ENCODE measurements at places on chromosomes 1 and 21. TPM values are rescaled to one million over a fixed set of nuclear protein-coding genes. Genes with fewer than 3 reads are reported as not detected.

DNA sequence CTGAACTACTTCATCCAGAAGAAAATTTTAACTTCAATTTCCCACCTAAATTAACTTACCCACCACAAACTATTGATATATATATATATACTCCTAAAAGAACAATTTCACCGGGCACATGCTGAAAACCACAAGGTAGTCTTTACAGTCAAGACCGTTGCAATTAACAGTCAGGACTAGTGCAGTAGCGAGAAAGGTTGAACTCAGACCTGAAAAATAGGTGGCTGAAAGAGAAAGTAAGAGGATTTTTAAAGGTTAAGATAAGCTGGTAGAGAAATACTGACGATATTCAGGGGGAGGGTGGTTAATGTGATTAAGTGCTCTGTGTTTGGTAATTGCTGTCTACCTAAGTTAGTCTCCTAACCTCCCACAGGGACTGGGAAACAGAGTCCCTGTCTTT, 1153.5 kb upstream of the TMPRSS15 start:
- no peak overlapping the region for H3K27ac ChIP-seq
- H3K27me3 ChIP-seq = no peaks in the 10 kb centered on the region
- no peak for DNase-seq
- no peaks in the 10 kb centered on the region for H3K36me3 ChIP-seq
- no peak overlapping the region for H3K4me3 ChIP-seq
- no peaks in the 10 kb centered on the region for H3K4me1 ChIP-seq

GRCh38 chr1:108814343-108815125, 42.4 kb downstream of the AKNAD1 start:
- H3K4me3 ChIP-seq = no peak overlapping the region
- DNase-seq = no peak
- no peaks in the 10 kb centered on the region for H3K36me3 ChIP-seq
- H3K27ac ChIP-seq = no peak overlapping the region
- H3K4me1 ChIP-seq = peaks cover 22% of the 10 kb centered on the region

DNA sequence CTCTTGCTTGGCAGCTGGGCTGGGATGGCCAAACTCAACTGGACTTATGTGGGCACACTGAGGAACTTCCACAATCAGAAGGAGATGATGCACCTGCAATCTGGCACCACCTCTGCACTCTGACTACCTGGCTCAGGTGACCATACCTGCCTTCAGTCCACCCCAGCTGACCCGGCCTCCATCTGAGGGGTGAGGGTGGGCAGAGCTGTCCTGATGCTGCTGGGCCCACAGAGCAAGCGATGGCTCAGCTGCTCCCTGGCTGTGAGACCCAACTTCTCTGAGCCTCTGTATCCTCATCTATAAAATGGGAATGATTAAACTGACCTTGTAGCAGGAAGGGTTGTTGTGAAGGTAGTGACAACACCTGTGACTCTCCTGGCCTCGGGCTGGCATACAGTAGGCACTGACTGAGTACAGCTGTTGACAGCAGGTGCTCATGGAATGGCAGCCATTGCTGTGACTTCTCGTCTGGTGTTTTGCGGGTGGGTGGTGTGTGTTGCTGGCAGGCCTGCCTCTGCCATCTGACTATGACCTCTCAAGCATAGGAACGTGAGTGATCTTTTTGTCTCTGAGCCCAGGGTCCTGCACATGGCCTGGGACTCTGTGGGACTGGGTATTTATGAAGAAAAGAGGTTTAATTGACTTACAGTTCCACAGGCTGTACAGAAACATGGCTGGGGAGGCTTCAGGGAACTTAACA, 438.5 kb downstream of the PTPRU start:
- H3K27me3 ChIP-seq = no peaks in the 10 kb centered on the region
- H3K4me3 ChIP-seq = no peak overlapping the region
- H3K4me1 ChIP-seq = no peaks in the 10 kb centered on the region
- no peak overlapping the region for H3K27ac ChIP-seq
- H3K36me3 ChIP-seq = no peaks in the 10 kb centered on the region

The PIGP gene
- 4.3 TPM for total RNA-seq

The MYBPH gene
- total RNA-seq = not detected

- no peaks in the 10 kb centered on the region for H3K27me3 ChIP-seq
- no peaks in the 10 kb centered on the region for H3K4me1 ChIP-seq
- no peak overlapping the region for H3K27ac ChIP-seq
Observed at GRCh38 chr1:161805399-161806197, 39.5 kb downstream of the ATF6 start.

GRCh38 chr1:207856276-207857023, 54.5 kb downstream of the CD34 start:
- H3K4me1 ChIP-seq = no peaks in the 10 kb centered on the region
- DNase-seq = no peak
- no peak overlapping the region for H3K27ac ChIP-seq
- H3K4me3 ChIP-seq = no peak overlapping the region

- no peaks in the 10 kb centered on the region for H3K27me3 ChIP-seq
- H3K36me3 ChIP-seq = no peaks in the 10 kb centered on the region
- DNase-seq = no peak
- no peak overlapping the region for H3K27ac ChIP-seq
- H3K4me1 ChIP-seq = no peaks in the 10 kb centered on the region
Observed at GRCh38 chr1:180451504-180451903, 50.9 kb downstream of the ACBD6 start.

The SUSD4 gene
- 3.6 TPM for total RNA-seq

GRCh38 chr1:110765640-110766335, 91.0 kb upstream of the KCNA3 start:
- H3K4me1 ChIP-seq = no peaks in the 10 kb centered on the region
- H3K4me3 ChIP-seq = no peak overlapping the region
- no peaks in the 10 kb centered on the region for H3K36me3 ChIP-seq
- no peak overlapping the region for H3K27ac ChIP-seq

GRCh38 chr1:53592521-53592982, 133.4 kb downstream of the DMRTB1 start:
- H3K27ac ChIP-seq = no peak overlapping the region
- no peaks in the 10 kb centered on the region for H3K36me3 ChIP-seq
- DNase-seq = peak; percentile 17
- H3K4me1 ChIP-seq = no peaks in the 10 kb centered on the region
- H3K4me3 ChIP-seq = no peak overlapping the region

DNA sequence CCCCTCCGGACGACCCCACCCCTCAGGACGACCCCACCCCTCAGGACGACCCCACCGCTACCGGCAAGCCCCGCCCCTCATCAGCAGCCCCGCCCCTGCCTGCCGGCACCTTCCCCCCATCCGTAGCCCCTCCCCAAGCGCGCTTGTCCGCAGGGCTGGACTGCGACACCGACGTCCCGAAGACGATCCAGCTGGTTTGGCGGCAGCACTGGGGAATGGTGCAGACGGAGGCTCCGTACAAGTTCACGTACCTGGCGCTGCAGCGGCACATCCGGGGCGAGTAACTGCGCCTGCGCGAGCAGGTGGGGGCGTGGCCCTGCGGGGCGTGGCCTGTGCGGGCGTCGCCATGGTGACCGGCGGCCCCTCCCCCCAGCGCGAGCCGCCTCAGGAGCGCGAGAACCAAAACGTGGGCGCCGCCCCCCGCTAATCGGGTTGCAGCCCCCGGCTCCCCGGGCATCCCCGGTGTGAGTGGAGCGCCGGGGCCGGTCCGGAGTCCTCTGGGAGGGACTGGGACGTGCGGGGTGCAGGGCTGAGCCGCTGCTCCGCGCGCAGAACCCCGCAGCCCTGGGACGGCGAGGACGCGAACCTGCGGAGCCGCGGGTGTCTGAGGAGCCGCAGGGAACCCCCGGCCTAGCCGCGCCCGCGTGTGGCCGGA, 4.9 kb downstream of the RNF223 start:
- H3K27ac ChIP-seq = peak overlapping the region; percentile 69
- H3K36me3 ChIP-seq = no peaks in the 10 kb centered on the region
- peak; percentile 87 for DNase-seq
- peaks cover 28% of the 10 kb centered on the region for H3K4me1 ChIP-seq
- peak overlapping the region; percentile 22 for H3K4me3 ChIP-seq

- no peaks in the 10 kb centered on the region for H3K4me1 ChIP-seq
- no peak for DNase-seq
- H3K27ac ChIP-seq = no peak overlapping the region
- H3K36me3 ChIP-seq = no peaks in the 10 kb centered on the region
- no peak overlapping the region for H3K4me3 ChIP-seq
Observed at GRCh38 chr1:158654571-158654970, 31.9 kb downstream of the SPTA1 start.

DNA sequence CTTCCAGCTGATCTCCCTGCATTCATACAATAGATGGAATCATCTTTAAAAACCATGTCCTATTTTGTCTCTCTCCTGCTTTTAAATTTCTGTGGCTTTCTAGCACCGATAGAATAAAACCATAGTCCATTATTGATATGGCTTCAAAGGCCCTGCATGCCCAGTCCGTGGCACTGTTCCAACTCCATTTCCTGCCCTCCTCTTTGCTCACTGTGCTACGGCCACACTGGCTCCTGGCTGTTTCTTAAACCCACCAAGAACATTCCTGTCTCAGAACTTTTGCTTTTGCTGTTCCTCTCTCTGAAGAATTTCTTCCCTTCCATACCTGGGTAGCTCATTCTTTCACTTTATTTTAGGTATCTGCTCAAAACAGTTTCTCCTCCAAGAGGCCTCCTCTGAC, 7.2 kb downstream of the SLAMF1 start:
- H3K27me3 ChIP-seq = no peaks in the 10 kb centered on the region
- no peak for DNase-seq
- no peaks in the 10 kb centered on the region for H3K36me3 ChIP-seq
- no peak overlapping the region for H3K4me3 ChIP-seq
- H3K27ac ChIP-seq = no peak overlapping the region

DNA sequence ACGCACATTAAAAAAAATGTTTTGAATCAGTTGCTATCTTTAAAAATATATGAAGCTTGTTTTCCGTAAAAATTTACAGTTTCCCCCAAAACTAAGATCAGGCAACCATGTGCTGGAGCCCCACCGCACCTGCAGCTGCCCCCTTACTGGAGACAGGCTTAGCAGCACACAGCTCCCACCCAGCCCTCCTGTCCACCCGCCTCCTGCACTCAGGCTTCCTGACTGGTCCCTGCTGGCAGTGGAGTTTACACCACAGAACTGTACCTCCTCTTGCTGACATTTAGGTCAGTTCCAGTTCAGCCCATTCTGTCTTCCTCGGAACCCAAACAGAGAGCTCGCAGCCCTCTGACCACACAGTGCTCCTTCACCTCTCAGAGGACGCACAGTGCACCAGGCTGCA, 2.1 kb downstream of the GPR161 start:
- H3K36me3 ChIP-seq = no peaks in the 10 kb centered on the region
- DNase-seq = no peak
- H3K4me3 ChIP-seq = no peak overlapping the region
- no peaks in the 10 kb centered on the region for H3K27me3 ChIP-seq
- no peak overlapping the region for H3K27ac ChIP-seq

The SHE gene
- total RNA-seq = 4.2 TPM

The TRNP1 gene
- 32.6 TPM for total RNA-seq

- no peaks in the 10 kb centered on the region for H3K36me3 ChIP-seq
- no peak overlapping the region for H3K4me3 ChIP-seq
- DNase-seq = no peak
- no peak overlapping the region for H3K27ac ChIP-seq
- no peaks in the 10 kb centered on the region for H3K27me3 ChIP-seq
Observed at GRCh38 chr1:6154525-6155319, 25.4 kb downstream of the CHD5 start.

DNA sequence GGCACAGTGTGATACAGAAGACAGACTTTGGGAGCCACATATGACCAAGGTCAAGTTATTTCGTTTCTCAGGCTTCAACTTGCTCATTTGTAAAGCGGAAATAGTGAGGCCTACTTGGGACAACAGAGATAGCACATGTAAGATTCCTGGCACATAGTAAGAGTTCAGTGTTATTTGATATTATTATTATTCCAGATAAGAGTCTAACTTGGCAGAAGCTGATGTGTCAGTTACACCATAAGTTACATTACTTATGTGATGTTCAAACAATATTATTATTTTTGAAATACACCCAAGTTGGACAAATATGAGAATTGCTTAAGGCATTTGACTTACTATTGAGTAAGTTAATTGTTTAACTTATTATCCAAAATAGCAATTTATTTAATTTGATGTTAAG, 10.2 kb upstream of the CYP4X1 start:
- H3K27me3 ChIP-seq = no peaks in the 10 kb centered on the region
- DNase-seq = no peak
- H3K36me3 ChIP-seq = no peaks in the 10 kb centered on the region
- H3K4me3 ChIP-seq = no peak overlapping the region
- H3K27ac ChIP-seq = no peak overlapping the region

DNA sequence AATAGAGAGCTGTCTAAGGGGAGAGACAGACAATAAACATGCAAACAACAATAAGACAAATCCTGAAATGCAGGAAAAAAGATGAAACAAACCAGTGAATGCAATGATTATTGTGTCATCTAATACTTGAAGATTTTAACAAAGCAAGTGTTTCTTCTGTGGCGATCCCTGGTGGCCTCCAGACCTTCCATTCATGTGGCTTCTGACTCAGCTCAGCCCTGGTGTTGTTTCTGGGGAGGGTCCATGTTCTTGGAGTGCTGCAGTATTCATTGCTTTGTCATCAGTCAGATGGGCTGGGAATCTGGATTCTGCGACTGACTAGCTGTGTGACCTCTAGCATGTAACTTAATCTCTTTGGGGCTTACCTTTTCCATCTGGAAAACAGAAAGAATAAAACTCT, 1.5 kb upstream of the C2CD4D start:
- H3K27me3 ChIP-seq = no peaks in the 10 kb centered on the region
- no peak for DNase-seq
- peaks cover 56% of the 10 kb centered on the region for H3K4me1 ChIP-seq
- no peaks in the 10 kb centered on the region for H3K36me3 ChIP-seq
- peak overlapping the region; percentile 97 for H3K27ac ChIP-seq

GRCh38 chr1:243320224-243320623, 64.4 kb downstream of the SDCCAG8 start:
- H3K4me3 ChIP-seq = no peak overlapping the region
- DNase-seq = no peak
- no peaks in the 10 kb centered on the region for H3K27me3 ChIP-seq
- H3K4me1 ChIP-seq = peaks cover 11% of the 10 kb centered on the region

GRCh38 chr1:178345807-178346206, 151.0 kb downstream of the CLEC20A start:
- no peak overlapping the region for H3K4me3 ChIP-seq
- no peaks in the 10 kb centered on the region for H3K27me3 ChIP-seq
- no peak for DNase-seq
- peak overlapping the region; percentile 58 for H3K27ac ChIP-seq
- H3K36me3 ChIP-seq = no peaks in the 10 kb centered on the region

The PLA2G2F gene
- not detected for total RNA-seq

The TMPRSS15 gene
- not detected for total RNA-seq

The NBPF4 gene
- not detected for total RNA-seq

DNA sequence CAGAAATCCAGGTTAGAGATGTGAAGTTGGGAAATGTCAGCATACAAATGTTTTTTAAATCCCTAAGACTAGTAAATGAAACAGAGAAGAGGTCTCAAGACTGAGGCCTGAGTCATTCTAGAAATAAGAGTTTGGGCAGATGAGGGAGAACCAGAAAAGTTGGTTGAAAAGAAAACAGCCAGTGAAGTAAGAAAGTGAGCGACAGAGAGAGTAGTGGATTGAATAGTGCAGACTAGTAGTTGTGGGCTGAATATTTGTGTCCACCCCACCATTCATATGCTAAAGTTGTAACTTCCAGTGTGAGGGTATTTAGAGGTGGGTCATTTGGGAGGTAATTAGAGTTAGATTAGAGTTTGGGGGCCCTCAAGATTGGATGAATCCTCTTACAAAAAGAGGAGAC, 889.2 kb downstream of the TTLL7 start:
- H3K27me3 ChIP-seq = no peaks in the 10 kb centered on the region
- H3K27ac ChIP-seq = no peak overlapping the region
- DNase-seq = no peak
- no peaks in the 10 kb centered on the region for H3K36me3 ChIP-seq
- no peaks in the 10 kb centered on the region for H3K4me1 ChIP-seq

GRCh38 chr1:190563230-190563629, 85.6 kb upstream of the BRINP3 start:
- no peak for DNase-seq
- H3K4me3 ChIP-seq = no peak overlapping the region
- H3K4me1 ChIP-seq = no peaks in the 10 kb centered on the region
- no peaks in the 10 kb centered on the region for H3K27me3 ChIP-seq

The RIPPLY3 gene
- not detected for total RNA-seq

Data from body of pancreas (tissue), 4 donors.